ENCODE measurements at places on chromosomes 13 and 19.

DNA sequence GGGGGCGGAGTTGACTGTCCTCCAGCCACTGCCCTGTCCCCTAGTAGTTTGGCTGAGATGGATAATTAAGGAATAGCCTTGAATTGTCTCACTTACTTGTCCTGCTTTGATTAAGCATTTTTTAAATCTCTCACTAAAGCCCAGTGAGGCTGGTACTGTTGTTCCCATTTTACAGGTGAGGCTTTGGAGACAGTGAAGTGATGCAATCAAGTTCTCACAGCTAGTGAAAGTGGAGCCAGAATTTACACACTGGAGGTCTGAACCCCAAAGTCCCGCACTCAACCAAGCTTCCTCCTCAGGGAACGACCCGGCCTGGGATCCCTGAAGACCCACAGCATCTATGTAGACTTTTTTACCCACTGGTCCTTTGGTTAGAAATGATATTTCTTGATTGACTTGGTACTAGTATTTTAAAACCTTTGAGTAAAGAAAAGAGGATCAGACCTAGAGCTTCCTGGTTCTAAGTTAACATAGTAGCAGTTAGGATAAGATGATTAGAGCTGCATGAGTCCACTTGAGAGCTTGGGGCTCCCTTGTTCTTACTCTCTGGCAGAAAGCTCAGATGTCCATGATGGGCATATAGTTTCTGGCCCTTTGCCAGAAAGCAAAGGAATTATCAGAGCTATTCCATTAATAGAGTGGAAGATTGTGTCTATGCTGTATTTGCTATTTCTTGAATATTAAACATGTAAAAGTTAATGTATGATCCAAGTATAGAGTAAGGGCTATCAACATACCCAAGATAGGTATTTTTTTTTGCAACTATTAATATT, 154.3 kb downstream of the LMO7 start:
- DNase-seq: no peak

DNA sequence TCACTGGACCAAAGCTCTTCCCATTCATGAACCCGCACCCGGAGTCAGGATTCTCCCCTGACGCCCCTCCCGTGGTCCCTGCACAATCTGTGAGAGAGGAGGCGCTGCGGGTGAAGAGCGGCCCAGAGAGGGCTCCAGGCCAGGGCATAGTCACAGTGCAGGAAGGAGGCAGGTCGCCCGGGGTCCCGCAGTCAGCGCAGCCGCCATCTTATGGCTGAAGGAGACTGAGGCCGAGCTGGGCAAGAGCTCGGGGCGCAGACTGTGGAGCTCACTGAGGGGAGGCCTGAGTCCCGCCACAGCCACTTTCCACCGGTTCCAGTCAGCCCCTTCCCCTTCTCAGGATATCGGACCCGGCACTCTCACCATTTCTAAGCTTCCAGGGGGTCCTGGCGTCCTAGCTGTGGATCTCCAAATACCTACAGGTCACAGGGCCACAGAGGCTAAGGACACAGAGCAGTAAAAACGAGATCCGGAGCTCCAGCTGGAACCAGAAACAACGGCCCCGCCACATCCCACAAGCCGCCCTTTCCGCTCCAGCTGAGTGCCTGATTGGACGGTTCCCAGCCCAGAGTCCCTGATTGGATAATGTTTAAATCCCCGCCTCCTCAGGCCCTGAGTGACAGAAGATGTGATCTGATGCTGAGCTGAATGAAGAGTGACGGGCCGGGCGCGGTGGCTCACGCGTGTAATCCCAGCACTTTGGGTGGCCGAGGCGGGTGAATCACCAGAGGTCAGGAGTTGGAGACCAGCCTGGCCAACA, at the start of gene ZNF99:
TSS of gene ZNF99 (minus strand) at position 501 of the 760 bp plus-strand sequence. CDS start at position 366, 135 bp downstream.
- no peak for DNase-seq

DNA sequence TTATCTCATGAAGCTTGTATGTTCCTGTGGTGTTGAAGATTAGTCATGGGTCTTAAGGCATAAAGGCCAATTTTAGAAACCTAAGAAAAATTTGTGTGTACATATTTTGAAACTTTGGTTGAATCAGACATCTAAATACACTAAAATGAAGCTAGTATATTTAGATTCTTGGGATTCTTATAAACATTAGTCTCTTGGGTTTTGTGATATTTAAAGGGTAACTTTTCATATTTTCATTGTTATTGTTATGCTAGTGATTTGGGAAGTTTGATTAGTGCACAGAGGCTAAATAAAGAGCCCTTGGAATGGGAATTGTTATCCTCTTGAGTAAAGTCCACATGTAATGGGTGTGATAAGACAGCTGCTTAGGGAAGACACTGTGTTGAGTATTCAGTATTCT, 24.5 kb downstream of the UBA2 start:
- no peak for DNase-seq

DNA sequence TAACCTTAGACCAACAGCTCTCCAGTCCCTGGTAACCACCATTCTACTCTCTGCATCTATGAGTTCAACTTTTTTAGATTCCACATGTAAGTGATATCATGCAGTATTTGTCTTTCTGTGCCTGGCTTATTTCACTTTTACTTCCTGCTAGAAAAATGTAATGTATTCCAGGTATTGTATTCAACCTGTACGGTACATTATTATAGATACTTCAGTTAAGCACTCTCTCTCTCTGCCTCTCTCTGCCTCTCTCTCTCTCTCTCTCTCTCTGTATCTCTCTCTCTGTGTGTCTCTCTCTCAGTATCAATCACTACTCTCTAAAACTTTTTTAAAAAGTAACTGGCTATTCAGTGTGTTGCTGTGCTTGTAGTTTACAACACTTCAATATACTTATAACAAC, 8.4 kb downstream of the DACH1 start:
- DNase-seq: no peak

DNA sequence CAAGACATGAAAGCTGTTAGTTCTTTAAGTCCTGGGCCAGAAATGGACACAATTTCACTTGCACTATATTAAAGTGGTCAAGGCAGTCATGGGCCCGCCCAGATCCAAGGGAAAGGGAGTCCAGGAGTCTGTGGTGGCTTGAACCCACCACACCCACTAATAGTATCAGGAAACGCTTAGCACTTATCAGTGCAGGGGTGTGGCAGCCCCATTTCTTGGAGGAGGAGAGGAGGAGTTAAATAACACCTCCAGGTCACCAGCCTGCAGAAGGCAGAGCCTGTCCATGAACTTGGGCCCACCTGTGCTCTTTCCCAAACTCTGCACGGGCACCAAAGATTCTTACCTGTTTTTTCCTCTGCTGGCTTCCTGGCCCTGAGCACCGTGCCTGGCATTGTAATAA, 5.4 kb upstream of the NTN5 start:
- DNase-seq: no peak

DNA sequence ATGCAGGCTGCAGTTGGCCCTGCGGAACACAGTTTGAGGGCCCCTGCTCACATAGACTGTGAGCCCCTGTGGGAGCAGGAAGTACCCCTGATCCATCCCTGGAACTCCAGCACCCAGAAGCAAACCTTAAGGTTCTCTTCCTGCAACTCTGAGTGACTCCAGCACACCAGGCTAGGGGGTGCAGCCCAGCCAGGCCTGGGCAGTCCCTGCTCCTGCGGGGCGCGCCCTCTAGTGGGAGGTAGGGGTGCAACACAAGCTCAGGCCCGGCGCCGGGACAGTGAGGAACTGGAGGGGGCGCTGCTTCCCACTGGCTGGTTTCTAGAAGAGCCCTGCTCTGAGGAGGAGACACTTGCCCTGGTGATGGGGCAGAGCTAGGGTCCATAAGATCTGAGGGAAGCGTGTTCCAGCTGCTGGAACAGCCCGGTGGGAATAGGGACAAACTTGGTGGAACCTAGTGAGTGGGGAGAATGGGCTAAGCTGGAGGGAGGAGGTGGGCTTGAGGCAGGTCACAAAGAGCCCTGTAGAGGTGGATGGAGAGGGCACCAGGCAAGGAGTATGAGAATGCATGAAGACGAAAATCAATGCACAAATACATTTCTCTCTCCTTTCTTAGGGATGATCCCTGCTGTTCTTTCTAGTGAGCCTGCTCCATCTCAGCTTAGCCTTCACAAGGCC, 5.0 kb downstream of the ZSCAN5A start:
- no peak for DNase-seq

GRCh38 chr19:54937926-54938325, 9.4 kb downstream of the NLRP7 start:
- no peak for DNase-seq

- DNase-seq: no peak
These were observed 755.6 kb upstream of the MIR17HG start for GRCh38 chr13:90591927-90592268.

- no peak for DNase-seq
These were observed 14.6 kb downstream of the RAB20 start for GRCh38 chr13:110546926-110547325.

GRCh38 chr13:100658363-100658762, 16.2 kb downstream of the TMTC4 start:
- DNase-seq: no peak

DNA sequence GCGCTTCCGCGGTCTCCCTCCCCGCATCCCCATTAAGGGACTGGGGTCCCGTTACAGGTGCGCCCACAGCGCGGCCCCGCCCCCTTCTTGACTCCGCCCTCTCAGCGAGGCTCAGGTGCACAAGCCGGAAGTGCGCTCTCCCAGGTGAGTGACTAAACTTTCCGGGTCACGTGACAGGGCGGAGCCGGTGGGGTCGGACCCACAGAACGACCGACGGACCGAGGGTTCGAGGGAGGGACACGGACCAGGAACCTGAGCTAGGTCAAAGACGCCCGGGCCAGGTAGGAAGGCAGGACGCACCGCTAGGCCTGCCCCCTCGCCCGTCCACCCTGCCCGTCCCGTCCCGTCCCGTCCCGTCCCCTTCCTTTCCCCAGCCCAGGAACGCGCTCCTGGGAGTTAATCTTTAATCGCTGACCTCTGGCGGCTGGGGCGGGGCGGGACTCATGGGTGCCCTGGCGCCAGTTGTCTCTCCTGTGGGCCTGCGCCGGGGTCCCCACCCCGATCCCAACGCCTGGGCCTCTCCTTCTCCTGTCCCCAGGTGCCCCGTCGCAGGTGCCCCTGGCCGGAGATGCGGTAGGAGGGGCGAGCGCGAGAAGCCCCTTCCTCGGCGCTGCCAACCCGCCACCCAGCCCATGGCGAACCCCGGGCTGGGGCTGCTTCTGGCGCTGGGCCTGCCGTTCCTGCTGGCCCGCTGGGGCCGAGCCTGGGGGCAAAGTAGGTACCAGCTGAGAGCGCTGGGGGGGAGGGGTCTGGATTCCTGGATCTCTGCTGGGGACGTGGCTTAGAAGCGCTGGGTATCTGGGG, at the start of gene CRB3:
TSS of gene CRB3 (plus strand) at position 202 of the 804 bp plus-strand sequence. CDS start at position 633, 431 bp downstream.
- no peak for DNase-seq

GRCh38 chr13:37313372-37313771, 207.9 kb upstream of the CSNK1A1L start:
- DNase-seq: no peak

GRCh38 chr13:109606520-109606919, 179.9 kb downstream of the IRS2 start:
- DNase-seq: no peak

- DNase-seq: peak; percentile 29
These were observed 66.3 kb downstream of the IRS2 start for GRCh38 chr13:109719962-109720646.

GRCh38 chr13:39451301-39451700, 151.7 kb downstream of the LHFPL6 start:
- no peak for DNase-seq

GRCh38 chr13:53520132-53520531, 491.5 kb downstream of the OLFM4 start:
- DNase-seq: no peak

DNA sequence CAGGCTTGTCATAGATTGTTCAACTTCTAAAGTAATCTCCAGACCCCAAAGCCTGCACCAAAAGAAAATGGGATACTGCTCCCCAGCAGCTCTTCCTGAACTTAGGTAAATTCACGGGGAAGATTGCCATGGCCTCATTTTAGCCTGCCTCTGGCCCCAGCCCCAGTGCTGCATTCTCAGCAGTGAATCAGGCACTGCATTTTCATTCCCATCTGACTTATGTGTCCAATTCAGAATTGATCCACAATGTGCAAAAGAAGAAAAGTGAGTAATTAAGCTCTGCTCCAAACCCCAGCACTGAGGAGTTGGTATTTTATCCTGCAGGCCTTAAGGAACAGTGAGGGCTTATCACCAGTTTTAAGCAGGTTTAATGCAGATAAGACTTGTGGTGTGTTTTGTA, 176.4 kb downstream of the KCTD12 start:
- DNase-seq: no peak

DNA sequence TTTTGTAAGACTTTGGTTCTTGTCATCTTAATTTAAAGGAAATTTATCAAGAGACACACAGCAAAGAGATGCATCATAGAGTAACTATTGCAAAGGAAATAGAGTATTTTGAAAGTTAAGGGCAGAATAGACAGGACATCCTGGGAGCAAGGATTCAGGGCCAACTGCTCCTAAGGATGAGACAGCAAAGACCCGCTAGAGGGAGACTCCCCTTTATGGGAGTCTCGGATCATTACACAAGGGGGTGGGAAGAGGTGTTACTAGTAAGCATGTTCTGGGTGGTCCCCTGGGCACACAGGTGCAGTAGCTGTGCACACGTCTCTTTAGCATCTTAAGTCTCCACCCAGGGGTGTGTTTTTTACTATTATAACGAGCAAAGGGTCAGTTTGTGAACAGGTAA, 9.6 kb downstream of the ZSCAN5C start:
- no peak for DNase-seq

- no peak for DNase-seq
These were observed 1.2 kb downstream of the BLVRB start for GRCh38 chr19:40464059-40465024.

DNA sequence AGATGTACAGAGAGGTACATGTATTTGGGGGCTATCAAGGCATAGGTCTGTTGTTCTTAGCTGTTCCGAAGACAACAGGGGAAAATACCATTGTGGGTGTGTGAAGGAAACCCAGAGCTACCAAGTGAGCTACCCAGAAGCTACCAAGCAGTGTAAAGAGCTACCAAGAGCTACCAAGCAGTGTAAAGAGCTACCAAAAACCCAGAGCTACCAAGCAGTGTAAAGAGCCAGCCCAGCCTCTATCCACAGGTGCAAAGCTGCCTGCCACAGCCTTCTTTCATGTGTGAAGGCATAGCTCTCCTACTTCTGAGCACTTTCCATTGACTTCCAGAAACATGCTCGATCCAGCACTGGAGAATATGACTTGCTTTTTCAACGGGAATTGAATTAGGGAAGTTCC, 145.7 kb downstream of the AKAP11 start:
- DNase-seq: no peak

- DNase-seq: peak; percentile 80
These were observed 97.9 kb downstream of the CCNA1 start for GRCh38 chr13:36530050-36530789.

DNA sequence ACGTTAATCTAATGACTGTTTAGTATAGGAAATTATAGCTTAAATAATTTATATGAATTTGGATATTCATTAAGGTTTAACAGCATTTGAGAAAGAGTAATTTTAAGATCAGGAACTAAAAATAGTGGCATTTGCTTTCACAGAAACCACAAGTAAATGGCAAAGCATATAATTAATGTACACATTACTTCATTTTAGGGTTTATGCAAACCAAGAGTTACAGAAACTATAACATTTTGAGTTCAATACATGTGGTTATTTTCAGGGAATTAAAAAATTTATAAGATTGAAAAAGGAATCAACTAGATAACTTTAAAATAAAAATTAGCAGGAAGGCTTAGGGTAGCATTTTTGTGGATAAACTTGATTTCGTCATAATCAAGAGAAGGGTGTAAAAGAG, 151.7 kb upstream of the MIR17HG start:
- DNase-seq: no peak

GRCh38 chr19:40219721-40220276, 1.6 kb upstream of the TTC9B start:
- DNase-seq: no peak

GRCh38 chr19:14021474-14021873, 6.5 kb upstream of the RLN3 start:
- DNase-seq: no peak
